ENCODE measurements at places on chromosomes 6 and 20. TPM values are rescaled to one million over a fixed set of nuclear protein-coding genes. Genes with fewer than 3 reads are reported as not detected.

- no peaks in the 10 kb centered on the region for H3K27me3 ChIP-seq
- H3K36me3 ChIP-seq, result no peaks in the 10 kb centered on the region
- H3K4me3 ChIP-seq, result no peak overlapping the region
- H3K27ac ChIP-seq, result no peak overlapping the region
Observed at GRCh38 chr20:22312744-22313346, 271.5 kb downstream of the FOXA2 start.

DNA sequence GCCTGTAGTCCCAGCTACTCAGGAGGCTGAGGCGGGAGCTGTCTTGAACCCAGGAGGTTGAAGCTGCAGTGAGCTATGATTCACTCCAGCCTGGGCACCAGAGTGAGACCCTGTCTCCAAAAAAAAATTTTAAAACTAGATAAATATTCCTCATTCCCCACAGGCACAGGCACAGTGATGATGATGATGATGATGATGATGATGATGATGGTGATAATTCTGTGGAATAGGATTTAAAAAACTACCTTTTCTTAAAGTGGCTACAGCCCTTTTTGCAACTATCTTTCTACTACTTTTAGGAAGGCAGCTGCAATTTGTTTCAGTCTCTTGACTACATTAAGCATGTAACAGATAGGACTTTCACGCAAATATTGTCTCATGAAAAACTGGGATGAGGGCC, 76.6 kb upstream of the SCAF8 start:
- H3K27ac ChIP-seq, result no peak overlapping the region
- DNase-seq, result no peak
- no peak overlapping the region for H3K4me3 ChIP-seq

DNA sequence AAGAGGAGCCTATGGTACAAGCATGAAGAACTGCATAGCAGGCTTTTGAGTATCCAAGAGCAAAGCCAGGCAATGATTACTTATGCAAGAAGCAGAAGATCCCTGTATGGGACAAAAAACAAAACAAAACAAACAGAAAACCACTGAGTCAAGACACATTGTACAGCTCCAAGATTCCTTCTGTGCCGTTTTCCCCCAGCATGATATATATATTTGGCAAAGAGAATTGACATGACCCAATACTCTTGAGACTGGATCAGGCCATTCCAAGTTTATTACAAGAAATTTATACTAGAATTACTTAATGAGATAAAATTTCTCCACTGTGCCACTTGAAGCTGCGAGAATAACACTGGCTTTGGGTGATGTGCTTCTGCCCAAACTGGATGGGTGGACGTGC, 65.5 kb downstream of the TRMT11 start:
- peaks cover 29% of the 10 kb centered on the region for H3K36me3 ChIP-seq
- H3K4me3 ChIP-seq, result no peak overlapping the region
- H3K4me1 ChIP-seq, result no peaks in the 10 kb centered on the region
- no peak for DNase-seq
- H3K27ac ChIP-seq, result no peak overlapping the region

- H3K27me3 ChIP-seq, result no peaks in the 10 kb centered on the region
- H3K4me1 ChIP-seq, result peaks cover 83% of the 10 kb centered on the region
- no peak overlapping the region for H3K4me3 ChIP-seq
- H3K36me3 ChIP-seq, result peaks cover 31% of the 10 kb centered on the region
- DNase-seq, result no peak
Observed at GRCh38 chr20:25044660-25045342, 13.1 kb downstream of the ACSS1 start.

DNA sequence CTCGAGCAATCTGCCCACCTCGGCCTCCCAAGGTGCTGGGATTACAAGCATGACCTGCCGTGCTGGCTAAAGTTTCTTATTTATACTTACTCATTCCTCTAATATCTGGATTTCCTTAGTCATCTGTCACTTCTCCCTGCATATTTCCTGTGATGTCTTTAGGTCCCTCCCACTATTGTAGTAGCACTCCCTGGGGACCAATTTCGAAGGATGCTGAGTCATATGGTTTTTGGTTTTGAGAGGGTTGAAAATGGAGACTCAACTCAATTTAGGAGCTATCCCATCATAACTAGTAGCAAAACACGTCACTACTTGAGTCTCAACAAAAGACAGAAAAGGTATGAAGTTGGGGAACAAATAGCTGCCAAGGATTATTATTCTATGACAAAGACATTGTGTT, 20.2 kb downstream of the MCUR1 start:
- H3K27ac ChIP-seq, result no peak overlapping the region
- no peak for DNase-seq
- H3K27me3 ChIP-seq, result no peaks in the 10 kb centered on the region
- no peaks in the 10 kb centered on the region for H3K4me1 ChIP-seq
- no peaks in the 10 kb centered on the region for H3K36me3 ChIP-seq

DNA sequence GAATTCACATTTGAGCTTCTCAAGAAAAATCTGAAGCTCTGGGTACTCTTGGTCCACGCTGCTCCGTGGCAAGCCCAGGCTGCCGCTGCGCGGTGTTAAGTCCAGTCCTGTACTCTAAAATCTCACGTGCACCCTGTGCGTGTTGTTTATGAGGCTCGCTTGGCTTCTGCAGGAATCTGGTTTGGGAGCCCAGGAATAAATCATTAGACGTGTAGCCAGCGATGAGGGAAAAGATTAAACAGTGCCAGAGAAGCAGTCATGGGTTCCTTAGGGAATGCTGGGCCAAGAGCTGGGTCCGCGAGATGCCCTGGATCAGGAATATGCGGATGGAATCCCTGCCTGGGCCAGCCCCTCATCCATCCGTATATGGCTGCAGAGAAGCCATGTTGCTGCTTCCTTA, 87.3 kb downstream of the KCNB1 start:
- H3K27me3 ChIP-seq, result no peaks in the 10 kb centered on the region
- H3K4me3 ChIP-seq, result no peak overlapping the region
- no peak for DNase-seq
- no peaks in the 10 kb centered on the region for H3K36me3 ChIP-seq

Gene RRAGD
- polyA plus RNA-seq, result 4.8 TPM

Gene MAK
- polyA plus RNA-seq, result 0.05 TPM

DNA sequence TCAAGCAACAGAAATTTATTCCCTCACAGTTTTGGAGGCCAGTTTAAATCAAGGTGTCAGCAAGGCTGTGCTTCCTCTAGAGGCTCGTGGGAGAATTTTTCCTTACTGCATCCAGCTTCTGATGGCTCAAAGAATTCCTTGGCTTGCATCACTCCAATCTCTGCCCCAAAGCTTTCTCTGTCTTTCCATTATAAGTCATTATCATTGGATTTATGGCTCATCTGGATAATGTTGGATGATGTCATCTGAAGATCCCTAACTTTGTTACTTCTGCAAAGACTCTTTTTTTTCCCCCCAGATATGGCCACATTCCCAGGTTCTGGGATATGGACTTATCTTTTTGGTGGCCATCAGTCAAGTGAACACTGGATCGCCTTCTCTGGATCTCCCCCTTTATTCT, 146.3 kb upstream of the B3GAT2 start:
- no peaks in the 10 kb centered on the region for H3K4me1 ChIP-seq
- no peak overlapping the region for H3K4me3 ChIP-seq
- H3K36me3 ChIP-seq, result no peaks in the 10 kb centered on the region
- H3K27ac ChIP-seq, result no peak overlapping the region
- DNase-seq, result no peak

DNA sequence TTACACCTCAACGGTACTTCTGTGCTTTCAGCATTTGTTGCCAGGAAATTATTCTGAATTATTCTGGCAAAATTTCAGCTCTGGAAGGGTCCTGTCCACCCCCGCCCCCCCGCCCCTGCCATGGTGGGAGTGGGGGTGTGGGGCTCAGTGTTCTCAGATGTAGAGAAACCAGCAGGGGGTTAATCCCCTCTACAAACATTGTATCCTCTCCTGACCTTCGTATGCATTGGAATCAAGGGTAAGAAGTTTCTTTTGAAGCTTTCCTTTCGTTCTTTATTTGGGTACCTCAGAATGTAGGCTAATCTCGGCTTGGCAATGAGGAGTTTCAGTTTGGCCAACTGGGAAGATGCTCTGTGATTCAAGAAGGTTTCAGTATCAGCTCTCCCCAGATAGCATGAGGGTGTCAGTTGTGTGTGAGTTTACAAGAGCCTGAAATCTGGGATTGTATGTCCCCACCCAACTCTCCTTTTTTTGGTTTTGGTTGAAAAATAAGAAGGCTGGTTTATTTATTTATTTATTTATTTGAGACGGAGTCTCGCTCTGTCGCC, 25.5 kb upstream of the OLIG3 start:
- no peak for DNase-seq
- no peak overlapping the region for H3K4me3 ChIP-seq
- no peaks in the 10 kb centered on the region for H3K36me3 ChIP-seq
- H3K4me1 ChIP-seq, result no peaks in the 10 kb centered on the region
- H3K27me3 ChIP-seq, result peaks cover 23% of the 10 kb centered on the region
- no peak overlapping the region for H3K27ac ChIP-seq

Gene RUNX2
- polyA plus RNA-seq, result 2.3 TPM

GRCh38 chr6:135703621-135704020, 147.9 kb upstream of the PDE7B start:
- no peaks in the 10 kb centered on the region for H3K4me1 ChIP-seq
- no peak overlapping the region for H3K27ac ChIP-seq
- no peaks in the 10 kb centered on the region for H3K27me3 ChIP-seq

DNA sequence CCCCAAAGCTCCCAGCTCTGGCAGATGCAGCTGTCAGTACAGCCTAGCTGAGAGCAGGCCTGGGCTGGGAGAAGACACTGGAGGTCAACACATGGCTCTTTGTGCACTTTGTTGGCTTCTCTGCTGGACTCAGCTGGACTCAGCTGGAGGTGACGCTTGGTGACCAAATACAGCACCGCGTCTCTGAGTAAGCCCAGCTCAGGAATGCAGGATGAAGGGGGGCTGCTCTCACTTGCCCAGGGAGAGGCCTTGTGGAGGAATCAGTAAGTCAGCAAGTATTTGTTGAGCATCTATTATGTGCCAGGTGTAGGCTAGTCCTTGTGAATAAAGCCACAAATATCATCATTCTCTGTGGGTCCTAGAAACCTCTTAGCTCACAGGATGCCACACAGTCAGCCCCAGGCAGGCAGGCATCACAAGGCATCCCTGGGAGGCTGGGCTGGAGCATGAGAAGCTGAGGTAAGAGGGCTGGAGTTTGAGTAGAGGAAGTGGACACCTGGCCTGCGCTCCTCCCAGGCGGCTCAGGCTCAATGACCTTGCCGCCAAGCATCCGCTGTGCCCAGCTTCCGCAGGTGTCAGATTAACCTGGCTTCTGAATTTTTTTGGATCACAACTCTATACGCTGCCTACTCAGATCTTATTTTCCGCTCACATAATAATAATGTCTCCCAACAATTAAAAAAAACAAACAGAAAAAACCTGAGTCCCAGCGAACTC, 95.4 kb downstream of the TMEM170B start:
- H3K36me3 ChIP-seq, result no peaks in the 10 kb centered on the region
- no peak overlapping the region for H3K27ac ChIP-seq
- H3K4me3 ChIP-seq, result no peak overlapping the region
- H3K4me1 ChIP-seq, result peaks cover 17% of the 10 kb centered on the region

- no peak overlapping the region for H3K27ac ChIP-seq
- H3K36me3 ChIP-seq, result peaks cover under 1% of the 10 kb centered on the region
- no peak overlapping the region for H3K4me3 ChIP-seq
- peaks cover 15% of the 10 kb centered on the region for H3K4me1 ChIP-seq
Observed at GRCh38 chr6:157403686-157404051, 22.7 kb downstream of the ZDHHC14 start.

Gene MYO6
- 20.1 TPM for polyA plus RNA-seq

GRCh38 chr6:31115941-31116560, 1.5 kb downstream of the PSORS1C1 start:
- no peak for DNase-seq
- peaks cover 2% of the 10 kb centered on the region for H3K27me3 ChIP-seq
- H3K36me3 ChIP-seq, result no peaks in the 10 kb centered on the region
- H3K4me3 ChIP-seq, result no peak overlapping the region
- H3K27ac ChIP-seq, result no peak overlapping the region

DNA sequence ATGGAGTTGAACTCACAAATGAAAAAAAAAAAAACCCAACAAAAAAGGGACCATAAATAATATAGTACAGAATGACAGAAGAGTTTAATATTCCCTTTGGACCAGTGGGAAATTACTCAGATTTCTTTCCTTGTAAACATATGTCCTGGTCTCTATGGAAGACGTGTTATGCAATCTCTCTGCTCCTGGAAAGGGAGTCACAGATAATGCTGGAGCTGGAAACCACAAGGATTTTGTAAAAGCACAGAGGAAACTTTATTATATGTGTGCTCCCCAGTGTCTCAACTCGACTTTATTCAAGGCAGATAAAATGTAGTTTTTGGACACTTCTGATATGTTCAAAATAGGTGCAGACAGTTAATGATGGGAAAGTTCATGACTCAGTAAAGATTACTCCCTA, 88.1 kb upstream of the ZFP64 start:
- H3K36me3 ChIP-seq, result no peaks in the 10 kb centered on the region
- H3K4me1 ChIP-seq, result no peaks in the 10 kb centered on the region
- H3K4me3 ChIP-seq, result no peak overlapping the region
- no peak for DNase-seq

Gene FLRT3
- polyA plus RNA-seq, result 2.8 TPM

DNA sequence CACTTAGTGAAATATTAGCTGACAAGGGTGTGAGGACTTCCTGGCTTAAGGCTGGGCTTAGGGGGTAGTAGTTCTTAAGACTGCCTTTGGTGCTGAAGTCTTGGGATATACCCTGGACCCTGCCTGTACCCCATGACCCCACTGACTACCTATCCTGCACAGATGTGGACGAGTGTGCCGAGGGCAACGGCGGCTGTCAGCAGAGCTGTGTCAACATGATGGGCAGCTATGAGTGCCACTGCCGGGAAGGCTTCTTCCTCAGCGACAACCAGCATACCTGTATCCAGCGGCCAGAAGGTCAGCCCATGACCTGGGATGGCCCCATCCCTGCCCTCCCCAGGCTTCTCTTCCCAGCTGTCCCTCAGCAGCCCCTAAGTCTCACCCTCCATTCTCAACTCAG, 17.8 kb downstream of the SCUBE3 start:
- no peaks in the 10 kb centered on the region for H3K36me3 ChIP-seq
- no peak overlapping the region for H3K4me3 ChIP-seq
- H3K27ac ChIP-seq, result no peak overlapping the region
- no peaks in the 10 kb centered on the region for H3K27me3 ChIP-seq
- DNase-seq, result no peak
- peaks cover 4% of the 10 kb centered on the region for H3K4me1 ChIP-seq

- H3K36me3 ChIP-seq, result no peaks in the 10 kb centered on the region
- no peaks in the 10 kb centered on the region for H3K4me1 ChIP-seq
- H3K27ac ChIP-seq, result no peak overlapping the region
- no peak overlapping the region for H3K4me3 ChIP-seq
Observed at GRCh38 chr6:124056407-124057334, 253.0 kb downstream of the NKAIN2 start.

DNA sequence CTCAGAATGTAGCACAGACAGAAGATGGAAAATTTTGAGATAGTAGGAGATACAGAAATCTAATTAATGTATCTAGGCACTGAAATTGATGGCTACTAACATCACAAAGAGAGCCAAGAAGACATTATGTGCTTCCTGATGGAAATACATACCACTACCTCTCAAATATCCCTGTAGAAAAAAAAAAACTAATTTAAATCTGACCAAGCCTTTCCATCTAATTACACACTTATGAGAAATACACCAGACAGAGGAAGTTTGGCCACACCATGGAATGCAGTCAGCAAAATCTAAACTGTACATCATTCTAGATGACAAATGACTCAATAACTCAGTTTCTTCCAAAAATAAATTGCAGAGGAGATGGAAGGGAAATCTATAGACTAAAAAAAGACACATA, 18.9 kb downstream of the VPS52 start:
- DNase-seq, result no peak
- no peak overlapping the region for H3K27ac ChIP-seq
- H3K36me3 ChIP-seq, result peaks cover 8% of the 10 kb centered on the region
- H3K27me3 ChIP-seq, result no peaks in the 10 kb centered on the region
